ENCODE measurements at places on chromosomes 5 and 9.

DNA sequence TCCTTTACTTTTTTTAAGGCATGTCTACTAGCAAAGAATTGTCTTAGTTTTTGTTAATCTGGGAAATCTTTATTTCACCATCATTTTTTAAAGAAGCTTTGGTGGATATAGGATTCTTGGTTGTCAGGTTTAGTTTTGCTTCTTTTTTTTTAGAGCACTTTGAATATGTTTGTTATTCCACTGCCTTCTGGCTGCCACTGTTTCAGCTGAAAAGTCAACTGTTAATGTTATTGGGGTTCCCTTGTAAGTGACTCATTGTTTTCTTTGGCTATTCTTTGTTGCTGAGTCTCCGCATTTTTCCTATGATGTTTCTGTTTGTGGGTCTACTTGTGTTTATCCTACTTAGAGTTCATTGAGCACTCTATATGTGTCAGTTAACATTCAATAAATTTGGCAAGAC lies 44.4 kb downstream of the PHAX start:
- no peak for DNase-seq

DNA sequence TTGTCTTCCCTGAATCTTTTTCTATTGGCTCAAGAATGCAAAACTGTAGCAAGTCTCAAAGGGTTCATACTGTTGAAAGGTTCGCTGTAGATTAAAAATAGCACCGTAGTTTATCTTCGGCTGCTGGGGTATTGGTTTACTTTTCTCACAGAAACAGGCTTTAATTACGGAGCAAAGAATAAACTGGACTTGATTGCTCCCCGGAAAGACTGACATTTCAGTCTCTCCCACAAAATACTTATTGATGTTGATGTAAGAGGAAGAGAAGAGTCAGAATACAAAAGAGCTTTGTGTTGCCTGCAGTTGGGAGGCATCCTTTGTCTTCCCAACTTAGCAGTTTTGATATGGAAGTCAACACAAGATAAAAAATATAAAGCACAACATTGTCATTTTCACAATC lies 183.9 kb upstream of the DMAC1 start:
- DNase-seq, result no peak

DNA sequence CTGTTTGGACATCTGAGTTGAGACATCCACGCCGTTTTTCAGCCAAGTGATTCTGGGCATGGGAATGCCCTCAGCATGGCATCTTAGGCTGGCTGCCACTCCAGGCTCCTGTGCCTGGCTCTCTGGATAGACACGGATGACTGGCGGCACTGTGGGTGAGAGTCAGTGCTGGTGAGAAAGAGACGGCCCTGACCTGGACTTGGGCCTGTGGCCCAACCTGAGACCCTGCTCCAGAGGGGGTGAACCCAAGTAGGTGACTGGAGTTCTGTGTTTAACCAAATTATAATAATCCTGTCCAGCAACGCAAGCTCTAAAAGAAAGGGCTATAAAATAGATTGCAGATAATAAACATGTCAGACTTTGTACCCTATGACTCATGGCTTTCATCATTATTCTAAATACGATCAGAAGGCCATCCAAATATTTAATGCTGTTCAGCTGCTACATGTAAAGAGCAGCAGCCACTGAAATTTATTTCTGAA lies 173.9 kb downstream of the HSPA4 start:
- no peak for DNase-seq

- no peak for DNase-seq
Observed at GRCh38 chr5:67019065-67019845, 177.3 kb downstream of the CD180 start.

GRCh38 chr9:127915801-127916719 lies 781 bp downstream of the ST6GALNAC4 start:
- DNase-seq, result no peak
